ENCODE measurements at places on chromosomes 2 and 18.

- DNase-seq: no peak
These were observed 468.2 kb upstream of the HS6ST1 start for GRCh38 chr2:128786741-128787478.

DNA sequence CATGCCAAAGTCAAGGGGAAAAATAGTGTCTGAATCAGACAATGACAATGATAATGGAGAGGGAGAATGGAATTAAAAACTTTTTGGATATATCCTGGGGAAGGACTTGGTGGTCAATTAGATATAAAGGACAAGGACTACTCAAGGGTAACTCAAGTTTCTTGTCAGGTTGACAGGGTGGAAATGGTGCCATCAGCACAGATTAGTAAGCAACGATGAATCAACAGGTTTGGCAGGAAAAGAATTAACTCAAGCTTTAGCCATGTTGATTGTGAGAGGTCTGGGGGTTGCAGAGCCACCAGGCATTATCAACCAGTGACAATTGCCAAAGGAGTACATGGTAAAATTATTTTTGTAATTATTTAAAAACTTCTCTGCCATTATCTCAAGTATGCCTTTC, 35.8 kb upstream of the SPATS2L start:
- no peak for DNase-seq

- no peak for DNase-seq
These were observed 18.6 kb downstream of the PTCD3 start for GRCh38 chr2:86124683-86125082.

DNA sequence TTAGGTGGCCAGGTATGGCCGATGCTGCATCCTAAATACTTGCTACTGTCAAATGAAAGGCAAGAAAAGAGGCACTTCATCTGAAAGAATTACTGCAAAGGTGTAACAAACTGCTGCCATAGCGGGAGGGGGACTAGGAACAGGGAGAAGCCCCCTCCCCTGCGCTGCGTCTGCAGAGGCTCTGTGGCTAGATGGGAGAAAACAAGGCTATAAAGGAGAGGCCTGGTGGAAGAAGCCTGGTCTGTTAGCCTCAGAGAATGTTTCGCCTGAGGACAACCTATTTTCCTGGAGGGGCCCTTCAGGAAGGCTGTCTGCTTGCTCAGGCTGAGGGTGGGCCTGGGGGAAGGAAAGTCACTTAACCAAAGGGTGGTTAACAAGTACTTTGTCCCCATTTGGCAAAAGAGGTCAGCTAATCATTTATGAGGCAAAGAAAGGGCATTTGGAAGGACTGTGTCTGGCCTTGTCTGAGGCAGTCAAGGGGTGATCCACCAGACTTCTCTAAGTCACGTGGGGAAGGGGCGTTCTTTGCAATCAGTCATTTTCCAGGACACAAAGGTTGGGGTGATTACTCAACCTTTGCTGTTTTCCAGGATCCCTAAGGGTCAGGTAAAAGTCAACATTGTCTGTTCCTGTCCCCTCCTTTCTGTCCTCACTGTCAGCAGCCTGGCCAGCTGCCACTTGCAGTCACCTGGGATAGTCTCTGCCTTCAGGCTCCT, 103.0 kb upstream of the TMEM200C start:
- DNase-seq: no peak

GRCh38 chr18:63208676-63209075, 110.9 kb downstream of the BCL2 start:
- no peak for DNase-seq

All from thoracic aorta (tissue), 2 donors.